Activated B cell treated with CpG ODN at 0.5 μM for 24 hours (primary cell): ENCODE measurements at places on chromosomes 16 and 17.

DNA sequence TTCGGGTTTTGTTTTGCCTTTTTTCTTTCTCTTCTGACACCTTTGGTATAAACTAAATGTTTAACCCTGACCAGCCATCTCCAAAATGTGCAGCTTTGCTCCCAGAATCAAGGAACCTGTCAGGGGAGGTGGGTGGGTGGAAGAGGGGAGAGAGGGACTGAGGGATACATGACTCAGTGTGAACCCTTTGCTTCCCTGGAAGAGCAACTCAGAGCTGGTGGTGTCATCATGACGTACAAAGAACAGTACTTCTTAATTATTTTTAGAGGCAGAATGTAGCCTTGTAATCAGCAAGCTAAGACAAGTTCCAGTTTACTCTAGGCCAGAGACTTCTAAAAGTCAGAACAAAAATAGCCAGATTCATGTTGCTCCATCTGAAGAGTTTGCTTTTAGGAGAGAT lies 119.6 kb upstream of the HAS3 start:
- DNase-seq: no peak

GRCh38 chr16:82464187-82464586 lies 162.6 kb upstream of the CDH13 start:
- no peak for DNase-seq

- no peak for DNase-seq
Observed at GRCh38 chr17:76439314-76439928, 13.5 kb downstream of the UBE2O start.

GRCh38 chr16:88086571-88087516 lies 135.6 kb downstream of the BANP start:
- DNase-seq: no peak

DNA sequence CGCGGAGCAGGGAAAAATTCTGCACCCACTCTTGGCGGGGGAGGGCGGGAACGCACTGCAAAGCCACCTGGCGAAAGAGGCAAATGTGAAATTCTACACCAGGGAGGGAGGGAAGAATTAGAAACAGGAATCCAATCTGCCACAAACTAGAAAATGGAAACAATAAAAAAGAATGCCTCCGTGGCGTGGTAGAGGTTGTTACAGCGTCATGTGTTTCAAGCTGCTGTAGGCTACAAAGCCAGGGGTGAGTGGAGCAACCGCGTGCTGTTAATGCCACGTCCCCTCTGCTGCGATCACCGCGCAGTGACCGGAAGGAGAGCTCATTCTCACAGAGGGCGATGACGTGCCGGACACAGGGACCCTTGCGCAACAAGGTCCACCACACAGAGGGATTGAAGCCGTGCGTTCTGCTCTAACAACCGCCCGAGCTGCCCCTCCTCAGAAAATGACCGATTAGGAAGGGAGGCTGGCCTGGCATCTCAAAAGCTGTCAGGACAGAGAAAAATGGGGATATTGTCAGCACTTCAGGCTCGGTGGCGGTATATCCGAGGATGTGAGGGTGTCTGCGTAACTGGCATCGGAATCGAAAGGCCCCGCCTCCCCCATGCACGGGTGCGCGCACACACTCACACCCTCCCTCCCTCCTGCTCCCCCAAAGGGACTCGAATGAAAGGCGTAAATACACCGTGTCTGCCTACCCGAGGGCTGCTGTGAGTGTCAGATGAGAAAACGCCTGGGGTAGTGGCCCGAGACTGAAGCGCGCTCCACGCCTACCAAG lies 70.8 kb upstream of the TNRC6C start:
- peak; percentile 56 for DNase-seq

DNA sequence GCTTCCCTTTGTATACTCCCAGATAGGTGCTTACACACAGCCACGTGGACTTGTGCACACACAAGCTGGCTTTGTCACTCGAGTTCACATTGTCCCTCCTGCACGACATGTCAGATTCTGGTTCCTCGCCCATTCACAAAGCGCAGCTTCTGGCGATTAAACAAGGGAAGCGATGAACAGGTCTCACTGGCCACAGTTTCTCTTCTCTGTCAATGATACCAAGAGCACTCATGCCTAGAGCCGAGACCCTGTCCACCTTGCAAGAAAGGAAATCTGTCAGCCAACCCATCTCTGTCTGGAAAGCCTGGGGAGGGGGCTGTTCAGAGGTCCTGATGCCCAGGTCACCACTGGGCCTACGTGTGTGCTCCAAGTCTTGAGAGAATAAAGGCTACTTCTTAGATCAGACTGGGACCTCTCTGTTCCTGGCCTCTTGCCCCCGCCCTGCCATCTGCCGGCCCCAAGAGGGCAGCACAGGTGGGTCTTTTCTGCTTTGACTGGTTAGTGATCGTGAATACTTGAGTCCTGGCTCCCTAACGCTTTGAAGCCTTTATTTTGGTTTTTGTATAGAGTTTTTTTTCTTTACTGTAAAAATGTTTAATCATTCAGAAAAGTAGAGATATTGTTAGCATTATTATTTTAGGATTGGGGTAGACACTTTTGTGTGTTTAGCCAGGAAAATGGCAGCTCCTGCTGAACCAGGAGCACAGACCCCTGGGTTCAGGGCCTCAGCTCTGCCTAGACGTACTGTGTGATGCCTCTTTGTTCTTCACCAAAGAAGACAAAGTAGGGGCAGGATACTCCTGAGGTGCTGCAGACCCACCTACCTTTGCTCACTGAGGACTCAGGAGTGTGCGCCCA lies 104.7 kb downstream of the MRM1 start:
- DNase-seq: no peak

GRCh38 chr17:39231091-39231561 lies 5.4 kb upstream of the STAC2 start:
- no peak for DNase-seq

- DNase-seq: no peak
Observed at GRCh38 chr16:84324434-84325262, 30.0 kb downstream of the WFDC1 start.

DNA sequence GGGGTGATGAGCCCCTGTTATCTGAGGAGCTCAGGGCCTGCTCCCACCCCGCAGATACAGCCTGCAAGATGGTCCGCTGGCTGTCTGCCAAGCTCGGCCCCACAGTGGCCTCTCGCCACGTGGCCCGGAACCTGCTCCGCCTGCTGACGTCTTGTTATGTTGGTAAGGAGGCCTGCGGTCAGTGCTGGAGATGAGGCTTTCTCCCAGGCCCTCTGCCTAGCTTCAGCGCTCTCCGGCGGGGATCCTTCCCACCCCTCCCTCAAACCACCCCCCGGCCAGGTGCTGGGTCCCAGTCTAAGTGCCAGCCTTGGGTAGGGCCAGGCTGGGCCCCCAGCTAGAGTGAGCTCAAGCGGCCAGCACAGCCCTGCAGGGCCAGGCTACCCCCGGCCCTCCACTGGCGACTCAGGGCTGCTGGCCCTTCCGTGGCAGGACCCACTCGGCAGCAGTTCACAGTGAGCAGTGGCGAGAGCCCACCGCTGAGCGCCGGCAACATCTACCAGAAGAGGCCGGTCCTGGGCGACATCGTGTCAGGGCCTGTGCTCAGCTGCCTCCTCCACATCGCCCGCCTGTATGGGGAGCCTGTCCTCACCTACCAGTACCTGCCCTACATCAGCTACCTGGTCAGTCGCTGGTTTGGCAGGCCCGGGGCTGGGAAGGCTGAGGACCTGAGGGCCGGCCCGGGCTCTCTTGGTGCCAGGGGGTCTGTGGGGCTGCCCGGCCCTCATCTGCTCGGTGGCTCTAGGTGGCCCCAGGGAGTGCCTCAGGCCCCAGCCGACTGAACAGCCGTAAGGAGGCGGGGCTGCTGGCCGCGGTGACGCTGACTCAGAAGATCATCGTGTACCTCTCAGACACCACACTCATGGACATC lies 6.1 kb downstream of the WDR81 start:
- DNase-seq: no peak

- DNase-seq: no peak
Observed at GRCh38 chr17:4721203-4722135, 9.8 kb upstream of the MED11 start.

DNA sequence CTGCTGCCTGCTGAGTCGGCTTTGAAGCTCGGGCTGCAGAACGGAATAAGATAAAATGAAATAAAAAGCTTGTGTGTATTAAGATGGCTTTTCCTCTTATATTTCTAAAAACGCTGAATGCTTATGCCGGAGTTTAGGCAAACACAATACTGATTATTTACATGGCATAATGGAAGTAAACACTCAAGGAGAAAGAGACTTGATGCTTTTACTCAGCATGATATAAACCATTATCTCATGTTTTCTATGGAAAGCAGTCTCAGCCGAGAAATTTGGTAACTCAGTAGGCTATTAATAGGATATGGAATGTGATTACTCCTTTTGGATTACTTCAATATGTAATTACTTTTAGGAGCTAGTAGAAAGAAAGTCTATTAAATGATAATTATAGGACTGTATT lies 153.3 kb downstream of the CDH11 start:
- no peak for DNase-seq

- DNase-seq: no peak
Observed at GRCh38 chr17:73068322-73069153, 23.9 kb downstream of the SLC39A11 start.

- DNase-seq: no peak
Observed at GRCh38 chr16:19283637-19284036, 1.9 kb upstream of the CLEC19A start.

DNA sequence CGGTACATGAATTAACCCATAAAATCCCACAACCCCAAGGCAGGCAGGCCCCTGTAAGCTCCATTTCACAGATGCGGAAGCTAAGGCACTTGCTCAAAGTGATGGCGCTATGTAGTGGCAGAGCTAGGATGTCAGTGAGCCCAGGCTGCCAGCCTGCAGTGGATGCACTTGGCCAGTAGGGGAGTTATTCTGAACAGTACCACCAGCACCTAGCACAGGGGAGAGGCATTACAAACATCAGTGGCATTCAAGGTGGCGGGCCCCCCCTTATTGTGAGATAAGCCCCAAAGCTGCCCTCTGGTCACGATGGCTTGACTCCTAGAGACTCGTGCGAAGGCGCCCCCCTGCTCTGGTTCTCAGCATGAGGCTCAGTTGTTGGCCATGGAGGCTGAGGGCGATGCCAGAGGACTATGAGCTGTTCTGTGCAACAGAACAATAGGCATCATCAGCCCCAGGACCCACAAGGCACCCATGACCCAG lies 33.8 kb downstream of the GTF3C1 start:
- no peak for DNase-seq

DNA sequence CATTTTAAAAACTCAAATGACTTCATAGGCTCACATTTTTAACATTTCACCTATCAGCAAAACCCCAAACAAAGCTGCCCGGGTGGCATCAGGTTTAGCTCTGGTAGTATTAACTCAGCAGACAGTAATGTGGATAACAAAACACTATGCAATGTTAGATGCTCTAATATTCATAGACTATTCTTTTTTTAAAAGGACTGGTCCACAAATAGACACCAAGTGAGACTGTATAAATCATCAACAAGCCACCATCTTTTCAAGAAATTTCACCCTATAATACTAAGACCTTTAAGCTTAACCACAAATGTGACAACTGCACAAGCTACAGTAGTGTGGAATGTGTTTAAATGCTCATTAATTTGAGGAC lies 20.2 kb downstream of the SNN start:
- DNase-seq: no peak

DNA sequence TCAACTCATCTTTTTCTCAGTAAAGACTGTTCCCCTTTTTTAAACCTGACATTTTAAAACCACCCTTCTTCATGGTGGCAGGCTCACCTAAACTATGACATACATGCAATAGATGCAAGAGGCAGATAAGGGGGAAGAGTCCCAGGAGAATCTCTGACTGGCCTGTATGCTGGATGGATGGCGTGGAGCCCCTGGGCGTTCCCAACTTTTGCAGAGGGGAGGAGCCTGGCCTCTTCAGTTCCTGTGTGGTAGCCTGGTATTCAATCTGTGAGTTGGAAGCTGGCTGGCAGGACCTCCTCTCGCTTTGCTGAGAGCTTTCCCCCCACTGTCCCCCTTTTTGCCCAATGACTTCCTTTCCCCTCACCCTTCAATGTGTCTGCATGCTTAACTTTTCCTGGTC lies 217.6 kb upstream of the CA10 start:
- DNase-seq: no peak
